ENCODE measurements at places on chromosomes 1 and 21.

DNA sequence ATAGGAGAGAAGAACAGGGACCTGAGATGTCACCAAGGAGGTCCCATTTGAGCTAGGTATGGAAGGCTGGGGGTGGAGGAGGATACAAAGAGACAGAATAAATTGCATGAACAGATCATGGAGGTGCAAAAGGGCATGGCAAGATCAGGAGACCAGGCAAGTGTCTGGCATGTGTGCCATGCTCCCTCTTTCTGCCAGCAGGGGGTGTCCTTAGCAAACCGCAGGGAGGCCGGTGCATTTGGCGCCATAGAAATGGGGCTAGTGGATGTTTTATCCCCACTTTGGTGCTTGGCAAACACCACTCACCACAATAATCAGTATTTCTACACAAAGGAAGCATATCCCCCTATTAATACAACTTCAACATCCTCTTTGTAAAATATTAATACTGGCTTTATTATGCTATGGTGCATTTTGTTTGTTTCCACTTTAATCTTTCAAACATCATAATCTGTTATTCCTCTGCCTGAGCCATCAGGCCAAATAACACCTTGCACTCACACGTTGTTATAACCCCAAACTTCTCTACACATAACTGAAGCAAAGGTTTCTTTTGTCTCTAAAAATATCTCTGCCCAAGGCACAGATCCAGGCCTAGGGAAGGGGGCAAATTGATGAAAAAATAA is 25.9 kb downstream of the S100A6 start:
- no peaks in the 10 kb centered on the region for H3K27me3 ChIP-seq
- no peak overlapping the region for H3K4me3 ChIP-seq
- H3K4me1 ChIP-seq: peaks cover 20% of the 10 kb centered on the region
- H3K36me3 ChIP-seq: no peaks in the 10 kb centered on the region

GRCh38 chr1:78408810-78409209 is 82.0 kb upstream of the PTGFR start:
- no peaks in the 10 kb centered on the region for H3K27me3 ChIP-seq
- H3K27ac ChIP-seq: no peak overlapping the region
- no peak for DNase-seq

DNA sequence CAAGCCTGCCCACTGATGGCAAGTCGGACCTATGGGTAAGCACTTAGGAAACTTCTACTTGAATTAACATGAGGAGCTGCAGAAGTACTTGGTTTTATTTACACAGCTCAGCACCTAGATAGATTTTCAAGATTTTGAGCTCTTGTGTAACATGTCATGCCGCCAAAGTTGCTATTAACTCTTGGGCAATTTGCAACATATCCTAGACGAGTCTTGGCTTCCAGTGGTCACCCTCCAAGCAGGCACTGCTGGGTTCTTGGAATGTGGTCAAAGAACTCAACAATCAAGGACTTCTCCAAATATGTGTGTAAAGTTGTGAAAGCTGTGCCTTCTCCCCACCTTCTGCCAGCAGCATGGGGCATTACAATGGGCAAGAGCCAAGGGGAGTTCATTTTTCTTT is 17.8 kb upstream of the GUCA2B start:
- H3K4me3 ChIP-seq: no peak overlapping the region
- H3K36me3 ChIP-seq: no peaks in the 10 kb centered on the region
- H3K27me3 ChIP-seq: no peaks in the 10 kb centered on the region
- peaks cover 1% of the 10 kb centered on the region for H3K4me1 ChIP-seq

- H3K27ac ChIP-seq: peak within 1 kb of the TSS; percentile 85
- H3K27me3 ChIP-seq: no peaks in the 10 kb centered on the region
- peak; percentile 96 for DNase-seq
- peak within 1 kb of the TSS; percentile 51 for H3K4me3 ChIP-seq
Measured at GRCh38 chr1:59296358-59297256, at the start of gene FGGY. TSS of gene FGGY (plus strand) at chr1:59297094. CDS start at chr1:59321550, 24,456 bp downstream.

DNA sequence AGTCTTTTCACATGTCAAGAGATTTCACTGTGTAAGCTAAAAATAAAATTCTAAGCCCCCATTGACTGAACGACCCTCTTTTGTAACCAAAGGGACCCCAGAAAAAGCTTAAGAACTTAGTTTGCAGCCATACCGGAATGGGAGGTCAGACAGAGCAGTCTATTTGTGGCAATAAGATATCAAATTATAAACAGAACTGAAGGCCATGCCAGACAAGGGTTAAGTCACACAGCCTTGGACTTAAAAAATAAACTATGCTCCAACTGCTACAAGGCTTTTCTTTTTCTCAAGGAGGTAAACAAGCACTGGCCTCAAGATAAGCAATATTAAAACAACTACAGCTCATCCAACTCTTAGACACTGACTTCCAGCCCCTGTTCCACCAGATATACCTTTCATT is 256.9 kb downstream of the BACH1 start:
- H3K27ac ChIP-seq: no peak overlapping the region
- peaks cover 2% of the 10 kb centered on the region for H3K4me1 ChIP-seq
- H3K4me3 ChIP-seq: no peak overlapping the region
- no peak for DNase-seq
- H3K27me3 ChIP-seq: no peaks in the 10 kb centered on the region

Data from ovary (tissue), 10 donors.